ENCODE measurements at places on chromosomes 16 and 17.

- DNase-seq, result no peak
Measured at GRCh38 chr16:59295474-59295873, 561.4 kb upstream of the GOT2 start.

DNA sequence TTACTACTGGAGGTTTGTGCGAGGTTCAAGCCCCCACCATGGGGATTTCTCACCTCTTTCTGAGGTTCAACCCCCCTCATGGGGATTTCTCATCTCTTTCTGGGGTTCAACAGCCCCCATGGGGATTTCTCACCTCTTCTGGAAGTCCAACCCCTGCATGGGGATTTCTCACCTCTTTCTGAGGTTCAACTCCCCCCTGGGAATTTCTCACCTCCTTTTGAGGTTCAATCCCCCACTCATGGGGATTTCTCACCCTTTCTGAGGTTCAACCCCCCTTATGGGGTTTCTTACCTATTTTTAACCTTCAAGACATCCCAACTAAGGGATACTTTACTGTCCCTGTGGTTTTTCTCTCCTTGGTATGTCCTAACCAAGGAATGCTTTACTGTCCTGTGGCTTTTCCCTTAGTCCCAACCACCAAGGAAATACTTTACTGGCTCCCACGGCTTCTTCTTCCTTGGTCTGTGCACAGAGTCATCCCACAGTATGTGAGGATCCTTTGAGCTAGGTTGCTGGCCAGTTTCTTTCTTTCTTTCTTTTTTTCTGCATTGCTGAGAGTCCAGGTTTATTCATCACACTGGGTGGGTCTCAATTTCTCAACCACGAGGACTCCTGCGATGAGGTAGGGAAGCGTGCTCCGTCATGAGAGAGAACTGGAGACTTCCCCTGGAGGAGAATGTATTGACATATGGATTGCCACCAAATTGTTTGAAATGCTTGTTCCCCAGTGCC lies 2140.2 kb downstream of the TP53TG3F start:
- no peak for DNase-seq

DNA sequence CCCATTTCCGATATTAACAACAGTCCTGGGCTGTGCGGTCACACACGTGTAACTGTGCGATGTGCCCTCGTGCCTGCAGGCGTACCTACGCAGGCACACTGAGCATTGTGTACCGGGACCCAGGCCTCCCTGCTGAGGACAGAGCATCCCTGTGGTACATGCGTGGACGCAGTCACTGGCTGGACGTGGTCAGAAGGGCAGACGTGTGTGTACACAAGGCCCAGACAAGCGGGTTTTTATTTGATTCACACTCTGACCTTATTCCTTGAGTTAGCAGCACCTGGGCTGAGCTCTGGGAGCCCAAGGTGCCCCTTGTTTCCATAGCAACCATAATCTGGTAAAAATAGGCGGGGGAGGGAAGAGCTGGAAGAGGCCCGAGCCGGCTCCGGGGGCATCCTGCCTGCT lies 19.5 kb downstream of the RAP1GAP2 start:
- no peak for DNase-seq

- DNase-seq, result no peak
Measured at GRCh38 chr16:86661706-86662105, 83.4 kb downstream of the FOXL1 start.

DNA sequence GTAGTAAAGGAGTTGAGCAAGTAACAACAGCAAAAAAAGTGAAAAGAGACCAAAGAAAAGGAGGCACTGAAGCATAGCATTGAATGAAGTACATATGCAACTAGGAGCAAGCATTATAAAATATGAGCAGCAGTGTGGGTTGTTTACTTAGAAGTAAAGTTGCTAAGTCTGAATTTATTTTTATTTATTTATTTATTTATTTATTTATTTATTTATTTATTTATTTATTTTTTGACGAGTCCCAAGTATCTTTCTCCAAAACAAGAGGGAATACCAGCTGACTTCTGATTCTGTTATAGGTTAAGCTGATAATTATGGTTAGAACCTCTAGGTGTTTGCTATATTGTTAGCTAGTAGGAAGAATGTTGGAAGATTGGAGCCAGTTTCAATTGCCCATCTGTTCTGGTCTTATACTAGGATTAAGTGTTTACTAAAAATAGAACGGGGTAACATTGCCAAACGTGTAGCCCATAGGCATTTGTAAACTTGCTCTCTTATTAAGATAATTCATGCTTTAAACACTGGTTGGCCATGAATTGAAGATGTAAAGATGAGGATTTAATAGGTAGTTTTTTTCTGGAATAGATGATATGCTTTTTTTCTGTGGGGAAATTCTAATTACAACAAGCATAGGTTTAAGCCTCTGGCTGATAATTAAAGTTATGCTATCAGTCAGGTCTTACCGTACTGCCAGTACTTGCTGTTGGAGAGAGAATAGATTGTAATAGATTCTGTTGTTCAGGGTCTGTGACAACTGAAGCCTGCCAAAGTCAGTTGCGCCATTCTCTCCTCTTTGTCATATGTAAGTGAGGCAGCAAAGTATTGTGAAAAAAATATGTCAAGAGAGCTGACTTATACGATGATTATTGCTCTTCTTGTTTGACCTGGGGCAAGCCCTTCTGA lies 66.7 kb downstream of the PPM1E start:
- no peak for DNase-seq

DNA sequence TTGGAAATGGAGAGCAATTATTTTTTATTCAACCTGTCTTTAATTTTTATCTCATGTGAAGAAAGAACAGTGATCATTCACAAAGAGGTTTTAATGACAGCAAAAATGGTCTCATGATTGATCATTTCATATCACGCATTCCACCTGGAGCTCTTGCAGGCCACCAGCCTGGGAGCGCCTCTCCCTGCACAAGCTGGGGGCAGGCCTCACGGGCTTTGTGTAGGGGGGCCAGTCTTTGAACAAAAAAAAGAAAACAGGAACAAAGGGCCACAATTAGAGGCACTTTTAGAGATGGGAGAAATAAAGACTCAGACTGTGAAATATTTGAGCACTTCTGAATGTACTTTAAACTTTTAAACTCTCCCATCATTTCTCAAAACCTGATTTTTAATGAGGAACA lies 232.9 kb downstream of the CHD9NB start:
- DNase-seq, result no peak

GRCh38 chr16:79769270-79769927 lies 168.9 kb upstream of the MAF start:
- DNase-seq, result no peak

DNA sequence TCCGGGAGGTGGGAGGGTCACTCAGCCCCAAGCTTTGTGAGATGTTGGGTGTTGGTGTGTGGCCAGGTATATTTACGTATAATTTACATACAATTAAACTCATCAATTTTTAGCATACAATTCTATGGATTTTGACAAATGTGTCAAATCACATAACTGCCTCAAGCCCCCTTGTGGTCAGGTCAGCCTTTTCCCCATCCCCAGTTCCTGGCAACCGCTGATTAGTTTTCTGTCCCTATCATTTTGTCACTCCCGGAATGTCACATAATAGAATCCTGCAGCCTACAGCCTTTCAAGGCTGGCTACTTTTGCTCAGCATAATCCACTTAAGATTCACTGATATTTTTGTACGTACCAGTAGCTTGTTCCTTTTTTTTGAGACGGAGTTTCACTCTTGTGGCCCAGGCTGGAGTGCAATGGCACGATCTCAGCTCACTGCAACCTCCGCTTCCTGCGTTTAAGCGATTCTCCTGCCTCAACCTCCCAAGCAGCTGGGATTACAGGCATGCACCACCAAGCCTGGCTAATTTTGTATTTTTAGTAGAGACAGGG lies 19.3 kb upstream of the RAI1 start:
- DNase-seq, result no peak

DNA sequence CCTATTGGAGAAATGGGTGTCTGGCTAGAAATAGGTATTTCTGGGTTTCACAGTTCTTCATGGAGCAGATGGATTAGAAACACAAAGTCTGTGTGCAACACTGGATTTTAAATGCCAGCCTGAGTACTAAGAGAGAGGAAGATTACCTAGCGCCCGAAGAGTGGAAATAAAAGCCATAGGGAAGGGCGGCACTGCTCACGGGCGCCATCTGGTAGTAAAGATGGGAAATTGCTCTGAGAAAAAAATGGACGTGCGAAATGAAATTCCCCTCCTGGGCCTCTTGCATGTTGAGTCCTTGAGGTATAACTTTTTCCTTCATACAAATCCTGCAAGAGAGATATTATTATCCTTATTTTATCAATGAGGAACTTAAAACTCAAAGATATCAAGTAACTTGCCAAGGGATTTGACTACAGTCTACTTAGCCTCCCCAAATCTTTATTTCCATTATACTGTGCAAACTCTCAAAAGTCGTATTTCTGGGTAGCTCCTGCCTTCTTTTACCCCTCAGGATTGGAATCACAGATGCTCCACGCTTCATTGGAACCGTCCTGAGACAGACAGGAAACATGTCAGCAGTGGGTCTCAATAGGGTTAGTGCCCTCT lies 72.8 kb downstream of the MMD start:
- DNase-seq, result no peak

DNA sequence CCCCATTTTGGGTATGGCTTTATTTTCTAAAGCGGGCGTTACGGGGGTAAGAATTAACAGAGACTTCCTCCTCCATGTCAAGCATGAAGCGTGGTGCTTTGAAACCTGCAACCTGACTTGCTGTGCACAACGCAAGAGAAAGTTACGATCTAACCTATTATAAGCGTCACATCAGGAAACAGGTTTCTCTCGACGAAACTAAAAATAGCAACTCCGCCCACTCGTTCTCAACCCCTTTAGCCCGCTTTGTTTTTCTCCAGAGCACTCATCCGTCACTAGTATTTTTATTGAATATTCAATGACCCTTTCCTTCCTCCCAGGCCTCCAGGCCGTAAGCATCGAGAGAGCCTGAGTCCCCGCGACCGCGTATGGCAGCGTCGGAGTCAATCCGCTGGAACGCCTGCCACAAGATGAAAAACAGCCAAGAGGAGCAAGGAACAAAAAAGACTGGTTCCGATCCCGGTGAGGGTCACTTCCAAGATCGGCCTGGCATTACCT lies 555 bp downstream of the NUP88 start:
- DNase-seq, result no peak
